ENCODE measurements at places on chromosomes 4 and X.

- DNase-seq, result no peak
Measured at GRCh38 chr4:133720001-133720400, 481.6 kb downstream of the PABPC4L start.

- DNase-seq, result no peak
Measured at GRCh38 chr4:3307891-3308575, 15.2 kb downstream of the RGS12 start.

- no peak for DNase-seq
Measured at GRCh38 chr4:169337510-169337909, 66.8 kb upstream of the SH3RF1 start.

GRCh38 chrX:30786374-30786773 is 102.7 kb downstream of the TAB3 start:
- no peak for DNase-seq

DNA sequence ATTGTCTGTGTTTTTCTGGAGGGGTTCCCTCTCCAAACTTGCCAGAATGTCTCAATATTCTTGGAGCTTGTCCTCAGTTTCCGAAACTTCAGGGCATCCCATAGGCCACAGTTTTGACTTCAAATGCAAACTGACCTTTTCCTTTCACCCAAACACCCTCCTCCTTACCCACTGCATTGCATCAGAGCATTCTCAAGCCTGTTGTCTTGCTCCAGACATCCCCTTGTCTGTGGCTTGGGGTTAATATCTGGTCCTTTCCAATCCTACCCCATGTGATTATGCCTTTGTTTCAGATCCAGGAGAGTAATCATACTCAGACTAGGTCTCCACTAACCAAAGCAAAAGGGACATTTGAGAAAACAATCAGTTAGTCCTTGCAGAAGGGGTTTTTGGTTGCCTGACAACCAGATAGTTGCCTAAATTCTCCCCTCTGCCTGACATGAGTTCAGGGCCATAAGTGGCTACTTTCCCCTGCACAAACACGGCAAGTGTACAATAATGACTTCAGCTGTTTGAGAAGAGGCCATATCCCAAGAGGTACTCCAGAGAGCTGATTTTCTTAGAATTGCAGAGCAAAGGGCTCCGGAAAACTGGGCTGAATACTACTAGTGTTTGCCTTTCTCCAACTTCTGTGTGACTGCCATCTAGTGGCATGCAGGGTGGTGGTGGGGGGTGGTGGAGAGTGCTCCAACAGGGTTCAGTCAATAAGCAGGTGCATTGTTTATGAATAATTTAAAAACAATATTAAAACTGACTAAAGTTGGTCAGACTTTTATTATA is 130.2 kb downstream of the CHRDL1 start:
- peak; percentile 26 for DNase-seq

DNA sequence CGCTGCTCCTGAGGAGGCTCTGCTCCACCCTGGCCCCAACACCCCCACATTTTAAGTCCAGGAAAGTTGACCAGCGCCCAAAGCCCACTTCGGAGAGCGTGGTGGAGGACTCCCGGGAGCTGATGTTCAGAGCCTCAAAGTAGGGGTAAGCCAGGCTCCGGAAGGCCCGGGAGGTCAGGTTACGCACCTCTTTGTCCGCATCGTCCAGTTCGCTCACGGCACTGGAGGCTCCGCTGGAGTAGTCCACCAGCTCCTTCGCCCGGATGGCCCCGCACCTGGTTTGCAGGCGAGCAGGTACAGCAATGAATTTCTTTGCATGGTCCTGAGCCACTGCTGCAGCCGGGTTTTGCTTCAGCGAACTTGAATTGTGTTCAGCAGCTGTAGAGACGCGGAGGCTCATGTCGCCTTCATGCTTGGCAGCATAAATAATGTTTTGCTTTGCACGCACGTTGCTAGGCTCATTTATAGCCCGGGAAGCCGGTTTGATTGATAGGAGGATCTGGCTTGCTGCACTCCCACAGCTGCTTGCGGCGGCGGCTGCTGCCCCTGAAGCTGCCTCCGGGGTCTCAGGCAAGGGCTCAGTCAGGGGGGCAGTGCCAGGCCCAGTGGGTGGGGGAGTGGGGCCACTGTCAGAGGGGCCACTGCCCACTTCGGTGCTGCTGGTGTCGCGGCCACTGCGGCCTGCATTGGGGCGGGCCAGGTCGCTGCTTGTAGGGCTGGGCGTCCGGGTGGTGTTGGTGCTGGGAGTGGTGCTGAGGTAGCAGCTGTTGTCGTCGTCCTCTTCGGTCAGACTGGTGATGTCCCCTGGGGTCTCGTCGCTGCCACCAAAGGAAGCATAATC is 4.8 kb downstream of the C4orf54 start:
- DNase-seq, result no peak

- no peak for DNase-seq
Measured at GRCh38 chrX:16587836-16588235, 62.1 kb upstream of the S100G start.

- no peak for DNase-seq
Measured at GRCh38 chrX:153642655-153643430, 4.2 kb upstream of the DUSP9 start.

DNA sequence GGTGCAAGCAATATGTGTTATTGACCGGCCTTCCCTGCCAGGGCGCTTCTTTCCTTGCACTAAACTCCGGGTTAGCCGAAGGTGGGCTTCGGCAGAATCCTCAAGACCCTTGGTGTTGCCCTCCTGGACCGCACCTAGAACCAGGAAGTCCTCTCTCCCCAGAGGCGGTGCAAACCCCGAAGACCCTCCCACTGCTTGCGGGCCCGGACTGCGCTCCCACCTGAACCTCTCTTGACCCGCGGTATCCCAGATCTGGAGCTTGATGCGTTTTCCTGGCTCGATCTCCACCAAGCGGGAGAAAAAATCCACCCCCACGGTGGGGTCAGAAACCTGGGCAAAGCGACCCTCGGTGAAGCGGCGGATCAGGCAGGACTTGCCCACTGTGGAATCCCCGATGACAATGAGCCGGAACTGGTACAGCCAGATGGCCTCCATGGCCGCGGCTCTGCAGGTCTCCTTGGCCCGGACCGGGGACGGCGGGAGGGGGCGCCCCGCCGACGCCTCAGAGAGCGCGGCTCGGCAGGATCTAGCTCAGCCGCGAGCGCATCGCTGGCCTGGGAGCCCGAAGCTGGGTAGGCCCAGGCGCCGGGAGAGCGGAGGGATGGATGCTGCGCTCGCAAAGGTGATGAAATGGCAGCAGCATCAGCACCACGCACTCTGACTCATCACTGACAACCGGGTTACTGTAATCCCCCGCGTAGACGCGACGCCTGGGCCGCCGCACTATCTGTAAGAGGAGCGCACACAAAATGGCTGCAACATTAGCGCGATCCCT is at the start of gene RAB39B:
RAB39B (minus strand) TSS at position 638 of the 775 bp plus-strand sequence; CDS start at position 435, 203 bp downstream.
- peak; percentile 40 for DNase-seq

GRCh38 chrX:132409780-132410556 is 78.9 kb downstream of the MBNL3 start:
- DNase-seq, result no peak

DNA sequence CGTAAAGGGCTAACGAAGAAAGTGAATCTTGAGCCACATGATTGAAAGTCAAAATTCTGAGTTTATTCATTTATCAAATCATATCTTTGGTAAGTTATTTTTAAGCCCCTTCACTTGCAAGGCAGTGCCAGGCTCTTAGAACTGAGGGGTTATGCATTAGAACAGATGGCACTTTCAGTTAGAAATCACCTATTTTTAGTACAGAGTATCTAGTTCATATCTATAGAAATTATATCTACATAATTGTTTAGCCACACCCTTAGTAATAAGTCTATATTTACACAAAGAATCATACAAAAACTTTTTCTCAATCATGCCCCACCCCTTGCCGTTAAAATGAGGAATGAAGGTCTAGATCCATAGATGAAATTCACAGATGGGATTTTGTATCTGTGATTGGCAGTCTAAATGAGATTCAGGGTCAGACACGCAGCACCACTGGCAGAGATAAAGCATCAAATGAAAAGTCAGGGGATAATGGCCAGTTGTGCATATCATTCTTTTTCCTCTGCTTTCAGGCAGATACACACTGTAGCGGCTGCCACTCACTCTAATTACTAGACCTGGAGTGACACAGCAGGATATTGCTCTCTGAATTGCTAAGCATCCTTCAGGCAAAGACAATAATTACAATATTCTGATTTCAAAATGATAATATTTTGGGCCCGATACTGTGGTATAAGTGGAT is 440.5 kb downstream of the MAPK10 start:
- no peak for DNase-seq

DNA sequence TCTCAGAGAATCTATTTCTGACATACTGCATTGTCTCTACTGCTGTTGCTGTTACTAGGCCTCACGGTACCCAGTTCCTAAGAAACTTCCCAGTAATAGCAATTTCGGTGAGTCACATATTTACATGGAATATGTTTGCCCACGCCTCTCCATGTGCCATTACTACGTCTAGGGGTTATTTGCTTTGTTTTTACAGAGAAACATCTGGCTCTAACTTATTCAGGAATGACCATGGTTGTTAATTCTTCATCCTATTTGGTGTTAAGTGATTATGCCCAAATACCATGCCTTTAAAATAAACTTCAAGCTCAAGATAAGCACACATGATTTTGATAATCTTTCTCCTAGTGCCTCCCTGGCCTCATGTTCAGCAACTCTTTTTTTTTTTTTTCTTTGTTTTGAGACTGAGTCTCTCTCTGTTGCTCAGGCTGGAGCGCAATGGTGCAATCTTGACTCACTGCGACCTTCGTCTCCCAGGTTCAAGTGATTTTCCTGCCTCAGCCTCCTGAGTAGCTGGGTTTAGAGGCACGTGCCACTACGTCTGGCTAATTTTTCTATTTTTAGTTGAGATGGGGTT is 101.0 kb upstream of the HS3ST1 start:
- DNase-seq, result no peak

DNA sequence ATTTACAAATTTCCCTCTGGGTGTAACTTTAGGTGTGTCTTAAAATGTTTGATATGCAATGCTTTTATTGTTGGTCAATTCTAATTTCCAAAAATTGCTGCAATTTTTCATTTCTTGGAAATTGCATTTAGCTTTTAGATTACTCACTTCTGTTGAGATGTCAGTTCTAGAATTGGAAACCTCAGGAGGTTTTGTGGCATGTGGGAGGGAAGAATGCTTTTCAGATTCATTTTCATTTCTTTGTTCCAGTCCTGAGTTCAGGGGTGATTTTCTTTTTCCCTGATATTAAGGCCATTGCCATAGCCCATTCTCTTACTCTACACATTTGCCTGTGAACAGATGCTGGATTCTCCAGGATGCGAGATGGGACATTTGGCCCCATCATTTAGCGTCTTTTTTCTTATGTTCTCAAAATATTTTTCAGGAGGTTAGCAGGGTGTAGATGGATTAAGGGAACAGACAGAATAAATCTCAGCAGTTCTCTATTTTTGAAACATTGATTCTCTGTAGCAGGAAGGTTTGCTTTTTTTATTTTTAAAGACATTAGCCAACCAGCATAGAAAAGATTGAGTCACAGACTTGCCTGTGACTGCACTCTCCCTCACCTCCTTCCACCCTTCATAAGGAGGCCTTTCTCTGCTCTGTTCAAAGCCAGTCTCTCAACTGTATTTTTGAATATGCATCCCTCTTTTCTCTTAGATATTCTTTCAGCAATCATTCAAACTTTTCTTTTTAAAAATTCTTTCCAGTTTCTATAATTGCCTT is 238.4 kb upstream of the ANXA3 start:
- DNase-seq, result no peak

GRCh38 chrX:81378560-81378959 is 176.7 kb downstream of the SH3BGRL start:
- DNase-seq, result no peak

DNA sequence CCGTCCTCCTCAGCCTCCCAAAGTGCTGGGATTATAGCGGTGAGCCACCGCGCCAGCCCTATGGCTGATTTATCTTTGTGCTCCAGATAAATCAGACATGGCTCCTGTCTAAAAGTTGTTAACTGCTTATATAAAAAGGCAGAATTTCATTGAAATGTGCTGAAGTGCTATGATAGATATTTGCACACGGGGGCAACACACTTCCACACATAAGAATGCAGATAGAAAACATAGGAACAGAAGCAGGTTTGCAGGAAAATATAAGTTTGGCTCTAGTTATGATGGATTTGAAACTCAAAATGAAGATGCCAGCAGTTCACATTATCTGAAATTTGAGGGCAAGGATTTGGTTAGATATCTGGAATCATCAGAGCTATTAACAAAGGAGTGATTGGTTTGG is 163.1 kb upstream of the SLITRK2 start:
- DNase-seq, result no peak

DNA sequence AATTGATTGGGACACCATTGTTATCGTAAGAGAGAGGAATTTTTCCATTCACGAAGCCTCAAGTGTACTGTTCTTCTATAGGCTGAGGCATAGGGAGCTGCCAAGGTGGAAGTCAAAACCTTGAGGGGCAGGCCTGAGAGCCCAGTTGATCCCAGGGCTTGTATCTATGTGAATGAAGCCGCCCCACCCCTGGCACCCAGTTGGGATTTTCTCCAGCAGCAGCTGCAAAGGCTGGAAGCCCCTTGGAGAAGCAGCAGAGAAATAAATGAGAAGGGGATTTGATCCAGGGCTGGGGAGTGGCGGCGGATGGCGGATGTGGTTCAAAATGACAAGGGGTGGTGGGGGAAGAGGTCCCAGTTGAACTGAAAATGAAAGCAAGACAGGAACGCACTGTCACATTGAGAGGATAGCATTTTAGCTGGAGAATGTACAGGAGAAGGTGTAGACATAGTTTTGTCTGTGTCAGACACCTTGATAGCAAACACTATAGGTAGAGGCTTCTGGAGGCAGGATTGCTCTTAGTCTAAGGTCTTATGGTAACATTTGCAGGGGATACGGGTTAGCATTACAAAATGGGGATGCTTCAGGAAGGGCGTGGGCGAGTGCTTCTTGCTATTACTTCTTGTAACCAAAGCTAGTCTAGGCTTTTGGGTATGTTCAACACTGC is 32.6 kb downstream of the DOCK11 start:
- DNase-seq, result peak; percentile 47

DNA sequence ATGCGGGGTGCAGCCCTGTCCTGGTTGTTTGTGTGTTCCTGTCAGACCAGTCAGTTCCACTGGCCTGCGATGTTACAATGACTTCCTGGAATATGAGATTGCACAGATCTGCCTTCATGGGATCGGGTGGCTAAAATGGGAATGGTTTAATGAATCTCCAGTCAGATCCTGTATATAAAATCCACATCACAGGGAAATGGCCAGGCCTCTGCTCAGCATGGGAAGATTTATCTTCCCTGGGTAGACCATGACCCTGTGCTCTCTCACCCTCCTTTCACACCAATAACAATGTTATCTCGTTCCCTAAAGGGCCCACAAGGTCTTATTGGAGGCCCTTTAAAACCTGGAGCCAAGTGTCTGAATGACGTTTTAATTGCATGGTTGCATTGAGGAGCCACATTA is 307.4 kb downstream of the RAB28 start:
- no peak for DNase-seq

- no peak for DNase-seq
Measured at GRCh38 chr4:84579403-84579776, 3.5 kb upstream of the CDS1 start.

DNA sequence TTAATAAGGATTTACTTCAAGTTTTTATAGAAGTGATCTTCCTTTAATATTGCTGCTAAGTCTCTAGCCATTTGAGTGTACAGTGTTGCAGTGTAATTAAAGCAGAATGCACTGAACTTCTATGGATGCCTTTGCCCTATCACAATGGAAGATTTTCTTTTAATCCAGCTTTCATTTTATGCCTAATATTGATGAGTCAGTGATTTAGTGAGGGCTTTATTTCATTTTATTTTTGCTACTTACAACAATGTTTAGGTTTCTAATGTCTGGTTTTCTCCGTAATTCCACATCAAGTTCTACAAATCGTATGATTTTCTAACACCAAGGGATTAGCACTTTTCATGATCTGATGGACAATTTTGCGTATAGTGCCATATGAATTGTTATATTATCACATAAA is 504.1 kb downstream of the PCDH11X start:
- DNase-seq, result no peak
